ENCODE measurements at places on chromosomes 16 and 17. TPM values are rescaled to one million over a fixed set of nuclear protein-coding genes. Genes with fewer than 3 reads are reported as not detected.
A peak's percentile ranks its signal among the peaks of the same experiment; 100 is the strongest.

The KRTAP2-3 gene
- total RNA-seq, result not detected

The PYDC1 gene
- total RNA-seq, result not detected

The COTL1 gene
- 29.9 TPM for total RNA-seq

The ITGAD gene
- 0.22 TPM for total RNA-seq

- H3K27ac ChIP-seq, result no peak overlapping the region
- no peak for DNase-seq
- H3K36me3 ChIP-seq, result no peaks in the 10 kb centered on the region
- no peak overlapping the region for H3K4me3 ChIP-seq
Measured at GRCh38 chr16:35314298-35314697, 1854.9 kb downstream of the TP53TG3F start.

- no peaks in the 10 kb centered on the region for H3K36me3 ChIP-seq
- DNase-seq, result no peak
- H3K4me3 ChIP-seq, result no peak overlapping the region
- H3K27ac ChIP-seq, result no peak overlapping the region
Measured at GRCh38 chr17:79657036-79657435, 46.2 kb upstream of the RBFOX3 start.

DNA sequence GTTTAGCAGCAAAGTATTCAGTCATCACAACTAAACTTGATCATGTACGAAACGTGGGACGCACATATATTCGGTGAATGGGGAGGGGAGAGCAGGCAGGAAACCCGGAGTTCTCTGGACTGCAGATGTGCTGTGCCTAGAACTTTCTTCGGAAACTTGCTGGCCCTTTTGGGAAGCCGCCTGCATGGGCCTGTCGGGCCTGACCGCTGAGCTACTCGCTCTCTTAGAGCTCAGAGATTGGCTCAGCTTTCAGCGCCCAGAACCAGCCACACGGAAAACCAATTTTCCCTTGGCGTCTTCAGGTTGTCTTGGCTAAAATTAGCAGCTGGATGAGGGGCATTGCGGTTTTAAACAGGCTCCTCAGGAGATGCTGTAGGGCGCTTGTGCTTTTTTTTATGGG, 38.1 kb downstream of the ZDHHC7 start:
- no peak overlapping the region for H3K27ac ChIP-seq
- no peak for DNase-seq
- H3K4me3 ChIP-seq, result no peak overlapping the region
- H3K27me3 ChIP-seq, result no peaks in the 10 kb centered on the region

DNA sequence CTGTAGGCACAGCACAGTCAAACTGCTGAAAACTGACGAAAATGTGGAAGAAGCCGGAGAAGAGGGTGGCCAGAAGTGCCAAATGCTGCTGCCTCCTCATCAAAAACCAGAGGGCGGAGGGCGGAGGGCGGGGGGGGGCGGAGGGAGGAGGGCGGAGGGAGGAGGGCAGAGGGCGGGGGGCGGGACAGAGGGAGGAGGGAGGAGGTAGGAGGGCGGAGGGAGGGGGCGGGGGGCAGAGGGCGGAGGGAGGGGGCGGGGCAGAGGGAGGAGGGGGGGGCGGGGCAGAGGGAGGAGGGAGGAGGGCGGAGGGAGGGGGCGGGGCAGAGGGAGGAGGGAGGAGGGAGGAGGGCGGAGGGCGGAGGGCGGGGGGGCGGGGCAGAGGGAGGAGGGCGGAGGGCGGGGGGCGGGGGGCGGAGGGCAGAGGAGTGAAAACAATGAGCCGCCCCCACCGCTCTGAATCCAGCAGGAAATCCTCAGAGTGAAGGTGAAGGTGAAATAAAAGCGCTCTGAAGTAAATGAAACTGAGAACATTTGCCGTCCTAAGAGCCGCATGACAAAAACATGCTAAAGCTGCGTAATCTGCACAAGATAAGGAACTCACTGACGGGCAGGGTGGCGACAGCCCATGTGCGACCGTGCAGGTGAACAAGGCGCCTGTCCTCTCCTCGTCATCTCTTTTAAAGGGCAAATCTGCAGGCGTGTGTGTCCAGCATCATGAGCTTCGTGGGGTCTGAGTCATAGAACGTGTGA, 22.6 kb upstream of the CBFA2T3 start:
- peaks cover 10% of the 10 kb centered on the region for H3K36me3 ChIP-seq
- no peak for DNase-seq
- no peaks in the 10 kb centered on the region for H3K4me1 ChIP-seq
- no peak overlapping the region for H3K27ac ChIP-seq
- no peak overlapping the region for H3K4me3 ChIP-seq

DNA sequence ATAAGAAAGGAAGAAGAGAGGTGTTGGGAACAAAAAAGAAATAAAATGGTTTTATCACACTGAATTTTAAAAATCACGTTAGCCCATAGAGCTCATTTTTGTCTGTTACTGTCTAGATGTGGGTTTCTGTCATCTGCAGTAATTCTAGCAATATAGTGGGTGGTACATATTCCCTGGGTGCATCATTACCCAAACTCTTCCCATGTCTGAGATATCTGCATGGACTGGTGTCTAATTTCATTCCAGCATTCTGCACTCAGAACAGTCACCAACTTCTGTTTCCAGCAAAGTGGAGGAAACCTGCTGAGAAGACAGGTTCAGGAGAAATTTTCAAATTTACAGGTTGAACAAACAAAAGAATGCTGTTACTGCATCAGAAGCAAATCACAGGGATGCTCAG, 263.8 kb downstream of the CDH11 start:
- no peaks in the 10 kb centered on the region for H3K4me1 ChIP-seq
- H3K36me3 ChIP-seq, result no peaks in the 10 kb centered on the region
- H3K27ac ChIP-seq, result no peak overlapping the region
- DNase-seq, result no peak
- H3K4me3 ChIP-seq, result no peak overlapping the region

DNA sequence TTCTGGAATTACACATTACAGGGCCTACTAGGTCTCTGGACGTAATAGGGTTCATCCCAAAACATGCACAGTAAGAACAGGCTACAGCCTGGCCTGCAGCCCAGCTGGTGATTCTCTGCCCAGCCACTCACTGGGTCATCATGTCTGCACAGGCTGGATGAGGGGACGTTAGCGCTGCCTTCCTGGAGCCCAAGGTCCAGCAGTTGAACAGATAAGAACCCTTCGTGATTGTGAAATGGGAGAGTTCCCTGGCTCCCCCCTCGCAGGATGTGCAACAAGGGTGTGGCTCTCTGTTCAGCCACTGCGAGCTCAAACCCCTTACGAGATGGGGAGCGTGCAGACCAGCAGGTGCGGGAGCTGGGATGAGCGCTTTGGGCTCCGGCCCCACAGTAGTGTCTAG, 200.0 kb upstream of the CDH5 start:
- H3K4me1 ChIP-seq, result no peaks in the 10 kb centered on the region
- no peaks in the 10 kb centered on the region for H3K36me3 ChIP-seq
- no peaks in the 10 kb centered on the region for H3K27me3 ChIP-seq
- H3K27ac ChIP-seq, result no peak overlapping the region
- no peak overlapping the region for H3K4me3 ChIP-seq

GRCh38 chr17:45310380-45311324, 6.2 kb downstream of the MAP3K14 start:
- H3K4me3 ChIP-seq, result no peak overlapping the region
- peak overlapping the region; percentile 96 for H3K27ac ChIP-seq
- no peaks in the 10 kb centered on the region for H3K27me3 ChIP-seq

- peaks cover under 1% of the 10 kb centered on the region for H3K4me1 ChIP-seq
- H3K4me3 ChIP-seq, result no peak overlapping the region
- DNase-seq, result no peak
Measured at GRCh38 chr16:85923153-85924021, 24.4 kb downstream of the IRF8 start.

Data from tibial nerve (tissue), 4 donors.